ENCODE measurements at places on chromosomes 1 and 21.

DNA sequence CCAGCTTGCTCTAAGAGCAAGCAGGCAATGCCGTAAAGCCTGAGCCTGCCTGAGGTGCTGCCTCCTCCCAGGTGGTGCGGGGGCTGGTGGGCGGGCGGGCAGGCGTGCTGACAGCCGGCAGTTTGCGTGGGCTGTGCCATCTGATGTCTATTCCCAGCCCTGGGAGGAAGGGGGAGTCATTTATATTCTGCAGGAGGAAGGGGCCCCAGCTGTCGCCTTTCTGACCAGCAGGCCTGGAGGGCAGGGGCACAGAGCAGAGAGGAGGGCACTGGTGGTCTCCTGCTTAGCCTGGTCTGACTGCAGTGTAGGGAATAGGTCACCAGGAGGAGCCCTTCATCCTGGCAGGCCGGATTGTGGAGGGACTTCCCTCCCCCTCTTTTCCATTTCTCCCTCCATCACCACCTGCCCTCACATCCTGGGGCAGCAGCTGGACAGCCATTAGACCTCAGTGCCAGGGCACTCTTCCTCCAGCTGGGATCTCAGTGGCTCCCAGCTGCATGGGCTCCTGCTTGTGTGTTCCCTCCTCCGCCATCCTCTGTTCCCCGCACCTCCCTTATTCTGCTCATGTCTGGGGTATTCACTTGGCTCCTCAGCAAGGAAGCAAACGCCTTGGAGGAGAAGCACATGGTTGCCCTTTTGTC lies 4.4 kb downstream of the CYB561D1 start:
- DNase-seq: no peak

GRCh38 chr21:23162198-23162946 lies 2164.2 kb downstream of the NCAM2 start:
- no peak for DNase-seq

DNA sequence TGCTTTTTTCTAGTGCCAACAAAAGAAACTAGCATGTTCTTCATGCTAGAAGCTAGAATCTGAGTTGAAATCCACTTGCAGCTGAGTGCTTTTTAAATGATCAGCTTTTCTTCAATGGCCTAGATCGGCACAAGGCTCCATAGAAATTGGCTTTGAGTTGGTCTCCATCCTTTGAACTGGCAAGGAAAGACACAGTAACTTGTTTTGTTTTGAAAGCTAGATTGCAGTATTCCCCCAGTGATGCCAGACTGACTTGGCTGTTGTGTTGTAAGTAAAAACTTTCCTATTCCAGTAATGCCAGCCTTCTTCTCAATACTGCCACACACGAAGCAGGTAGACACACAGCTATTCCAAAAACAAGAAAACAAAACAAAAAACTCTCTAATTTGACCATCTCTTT lies 139.1 kb downstream of the FMN2 start:
- no peak for DNase-seq

DNA sequence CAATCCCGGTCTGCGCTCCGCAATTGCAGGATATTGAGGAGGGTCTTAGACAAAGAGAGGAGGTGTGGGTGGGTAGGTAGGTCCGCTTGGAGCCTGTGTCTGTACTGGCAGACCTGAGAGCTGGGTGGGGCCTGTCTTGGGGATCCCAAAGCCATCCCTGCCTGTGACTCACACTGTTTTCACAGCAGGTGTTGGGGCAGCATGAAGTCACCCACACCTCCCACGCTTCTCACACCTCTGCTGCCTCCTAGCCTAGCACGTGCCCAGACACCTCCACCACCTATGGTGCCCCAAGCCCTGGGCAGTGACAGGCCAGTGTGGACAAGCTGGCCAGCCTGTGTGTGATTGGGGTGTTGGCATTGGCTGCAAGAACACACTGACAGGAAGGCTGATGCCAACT lies 65.7 kb upstream of the ECE1 start:
- no peak for DNase-seq

DNA sequence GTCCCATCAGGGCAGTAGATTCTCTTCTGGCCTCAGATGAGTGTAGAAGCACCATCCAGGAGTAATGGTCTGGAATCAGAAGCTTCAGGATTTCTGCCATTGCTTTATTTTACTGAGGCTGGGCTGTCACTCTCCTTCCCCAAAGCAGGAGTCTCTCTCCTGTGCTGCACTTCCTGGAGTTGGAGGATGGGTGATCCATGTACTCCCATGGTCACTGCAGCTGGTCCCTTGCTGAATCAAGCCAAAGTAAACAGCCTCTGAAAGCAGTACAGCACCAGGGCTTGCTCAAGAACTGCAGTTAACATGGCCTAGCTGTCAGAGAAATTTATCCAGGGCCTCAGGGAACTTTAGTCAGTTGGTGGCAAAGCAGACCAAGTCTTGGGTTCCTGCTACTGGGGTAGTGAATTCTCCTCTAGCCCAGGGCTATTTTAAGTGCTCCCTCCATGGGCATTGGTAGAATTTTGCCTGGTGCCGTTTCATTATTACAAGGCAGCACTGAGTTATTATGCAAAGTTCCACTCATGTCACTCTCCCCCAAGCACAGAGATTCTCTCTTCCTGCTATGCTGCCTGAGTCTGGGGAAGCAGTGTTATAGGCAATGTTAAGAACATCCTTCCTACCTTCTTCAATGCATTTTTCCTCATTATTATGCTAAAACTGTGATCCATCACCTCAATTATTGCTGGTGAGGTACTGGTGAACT lies 29.5 kb downstream of the DRAM2 start:
- DNase-seq: no peak
